ENCODE measurements at places on chromosomes 3 and 15.
A peak's percentile ranks its signal among the peaks of the same experiment; 100 is the strongest.

DNA sequence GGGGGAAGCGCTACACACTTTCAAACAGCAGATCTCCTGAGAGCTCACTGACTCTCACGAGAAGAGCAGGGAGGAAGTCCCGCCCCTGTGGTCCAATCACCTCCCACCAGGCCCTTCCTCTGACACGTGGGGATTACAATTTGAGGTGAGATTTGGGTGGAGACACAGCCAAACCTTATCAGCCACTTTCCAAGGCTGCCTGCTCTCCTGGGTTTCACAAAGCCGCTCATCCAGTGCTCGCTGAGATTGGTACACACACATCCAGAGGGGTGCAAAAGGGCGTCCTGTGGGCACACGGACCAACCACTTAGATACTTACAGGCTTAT lies 23.1 kb downstream of the XXYLT1 start:
- DNase-seq, result no peak

GRCh38 chr3:141875893-141876380 lies 506 bp upstream of the ATP1B3 start:
- DNase-seq, result no peak

DNA sequence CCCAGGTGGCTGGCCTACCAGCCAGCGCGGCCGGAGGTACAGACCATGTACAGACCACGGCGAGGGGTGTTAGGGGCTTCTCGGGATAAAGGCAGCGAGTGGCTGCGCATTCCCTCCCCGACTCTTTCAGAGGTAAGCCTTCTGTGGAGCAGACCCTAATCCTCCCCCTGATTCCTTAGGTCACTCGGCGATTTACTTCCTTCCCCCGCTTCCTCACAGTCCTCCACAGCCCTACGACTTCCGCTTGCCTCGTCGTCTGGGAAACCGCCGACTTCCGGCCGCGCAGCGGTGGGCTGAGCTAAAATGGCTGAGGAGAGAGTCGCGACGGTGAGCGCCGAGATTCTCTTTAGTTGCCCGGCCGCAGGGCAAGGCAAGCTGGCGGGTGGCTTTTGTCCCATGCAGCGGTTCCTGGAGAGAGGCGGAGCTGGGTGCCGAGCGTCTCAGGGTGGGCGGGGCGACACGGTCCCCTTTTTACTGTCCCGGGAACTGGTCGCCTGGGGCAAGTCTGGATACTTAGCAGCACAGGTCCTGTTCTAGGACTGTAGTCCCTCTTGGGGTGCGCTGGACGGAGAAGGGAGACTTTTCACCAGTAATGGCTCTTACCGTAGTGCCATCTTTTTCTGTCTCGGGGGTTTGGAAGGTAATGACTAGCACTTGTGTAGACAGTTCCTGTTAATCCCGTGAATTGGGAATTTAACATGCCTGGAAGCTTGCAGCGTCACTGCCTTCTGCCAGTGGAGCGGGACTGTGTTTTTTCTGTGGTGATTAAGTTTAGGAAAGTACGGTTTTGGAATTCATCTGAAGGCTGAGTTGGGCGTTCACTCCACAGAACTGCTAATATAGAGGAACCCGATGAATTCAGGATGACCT lies at the start of the genes BBS4 and HIGD2B:
Gene BBS4, plus strand, starts transcription at position 283 of the 870 bp plus-strand sequence. Its CDS starts 21 bp downstream, at position 304.
Gene HIGD2B, minus strand, starts transcription at position 258 of the 870 bp plus-strand sequence. CDS start 9,808 bp downstream, outside the sequence.
- DNase-seq, result peak; percentile 93

DNA sequence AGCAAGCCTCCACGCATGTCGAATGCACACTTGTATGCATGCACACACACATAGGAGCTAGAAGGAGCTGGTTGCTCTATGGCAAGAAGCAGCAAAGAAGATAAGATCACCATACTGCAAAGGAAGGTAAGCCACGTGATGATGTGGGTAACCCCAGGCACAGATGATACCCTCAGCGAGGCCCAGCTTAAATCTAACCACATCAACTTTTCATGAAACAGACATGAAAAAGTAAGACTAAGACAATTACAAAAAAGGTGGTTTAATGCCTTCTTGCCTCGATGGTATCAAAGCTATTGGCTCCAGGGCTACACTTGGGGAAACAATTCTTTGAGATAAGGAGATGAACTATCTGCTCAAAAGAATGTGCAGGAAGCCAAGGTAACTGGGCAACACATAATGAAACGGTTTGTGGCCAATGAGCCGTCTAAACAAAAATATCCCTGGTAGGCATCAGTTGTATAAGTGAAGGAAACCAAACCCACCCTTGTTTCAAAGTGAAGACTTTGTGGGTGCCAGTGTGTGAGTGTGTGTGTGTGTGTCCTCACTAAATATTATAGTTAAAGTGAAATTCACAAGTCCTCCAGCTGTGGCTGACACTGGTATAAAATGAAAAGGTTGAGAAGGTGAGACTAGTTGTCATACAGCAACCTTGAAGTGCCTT lies 365.7 kb upstream of the ICE2 start:
- no peak for DNase-seq

- peak; percentile 50 for DNase-seq
These were observed 51.9 kb upstream of the FLNB start for GRCh38 chr3:57956119-57956832.

GRCh38 chr3:24624938-24625681 lies 130.5 kb upstream of the THRB start:
- DNase-seq, result no peak

DNA sequence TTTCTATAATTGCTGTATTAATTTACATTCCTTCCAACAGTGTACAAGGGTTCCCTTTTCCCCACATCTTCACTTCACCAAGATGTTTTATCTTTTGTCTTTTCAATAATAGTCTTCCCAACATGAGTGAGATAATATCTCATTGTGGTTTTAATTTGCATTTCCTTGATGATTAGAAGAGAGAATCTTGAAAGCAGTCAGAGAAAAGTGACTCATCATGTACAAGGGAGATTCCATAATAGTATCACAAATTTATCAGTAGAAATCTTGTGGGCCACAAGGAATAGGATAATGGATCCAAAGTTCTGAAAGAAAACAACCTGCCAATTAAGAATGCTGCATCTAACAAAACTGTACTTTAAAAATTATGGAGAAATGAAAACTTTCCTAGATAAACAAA lies 189.3 kb downstream of the NECTIN3 start:
- no peak for DNase-seq

DNA sequence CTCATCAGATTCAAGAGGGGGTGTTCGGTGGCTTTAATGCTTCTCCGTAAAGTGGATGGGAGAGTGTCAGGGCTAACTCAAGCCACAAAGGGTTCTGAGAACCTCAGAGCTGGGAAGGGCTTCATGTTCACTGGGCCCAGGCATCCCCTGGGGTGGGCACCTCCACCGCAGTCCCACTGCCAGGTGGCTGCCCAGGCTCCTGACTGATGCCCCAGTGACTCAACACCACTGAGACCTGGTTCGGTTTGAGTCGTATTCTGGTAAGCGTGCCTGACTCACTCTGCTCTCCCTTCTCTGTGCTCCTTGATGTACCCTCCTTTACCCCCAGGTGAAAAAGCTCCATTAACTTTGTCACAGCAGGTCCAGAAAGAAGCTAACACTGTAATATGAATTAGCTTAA lies 304.6 kb downstream of the RPLP1 start:
- no peak for DNase-seq

DNA sequence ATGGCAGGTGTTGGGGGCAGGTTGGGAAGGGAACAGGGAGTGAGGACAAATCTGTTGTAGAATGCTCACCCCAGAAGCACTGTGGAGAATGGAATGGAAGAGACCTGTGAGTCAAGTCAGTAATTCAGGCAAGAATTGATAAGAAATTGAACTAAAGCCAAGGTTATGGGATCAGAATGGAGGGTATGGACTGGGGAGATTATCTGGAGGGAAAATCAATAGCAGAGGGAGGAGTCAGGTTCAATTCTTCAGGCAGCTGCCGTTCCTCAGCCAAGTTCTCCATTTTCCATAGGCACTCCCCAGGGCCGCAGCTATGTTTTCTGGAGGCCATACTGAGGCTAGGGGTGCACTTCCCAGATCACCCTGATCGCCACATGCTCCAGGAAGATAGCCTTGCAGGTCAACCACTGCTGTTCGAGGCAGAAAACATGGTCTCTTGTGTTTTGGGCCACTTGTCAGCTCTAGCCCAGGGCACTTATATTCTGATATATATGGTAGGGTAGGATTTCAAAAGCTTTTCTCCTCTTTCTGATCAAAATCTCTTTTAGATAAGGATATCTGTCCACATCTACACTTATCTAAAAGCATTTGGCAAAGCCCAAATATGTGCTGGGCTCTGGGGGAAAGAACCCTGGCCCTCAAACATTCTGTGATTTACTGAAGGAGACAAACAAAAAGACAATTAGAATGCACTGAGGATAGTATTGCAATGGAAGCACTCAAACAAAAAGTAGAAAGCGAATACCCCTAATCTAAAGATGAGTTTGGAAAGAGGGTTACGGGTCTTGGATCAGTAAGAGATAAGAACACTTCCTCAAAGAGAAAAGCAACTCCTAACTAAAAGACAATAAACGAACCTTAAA lies 92.3 kb downstream of the TMEM212 start:
- no peak for DNase-seq

DNA sequence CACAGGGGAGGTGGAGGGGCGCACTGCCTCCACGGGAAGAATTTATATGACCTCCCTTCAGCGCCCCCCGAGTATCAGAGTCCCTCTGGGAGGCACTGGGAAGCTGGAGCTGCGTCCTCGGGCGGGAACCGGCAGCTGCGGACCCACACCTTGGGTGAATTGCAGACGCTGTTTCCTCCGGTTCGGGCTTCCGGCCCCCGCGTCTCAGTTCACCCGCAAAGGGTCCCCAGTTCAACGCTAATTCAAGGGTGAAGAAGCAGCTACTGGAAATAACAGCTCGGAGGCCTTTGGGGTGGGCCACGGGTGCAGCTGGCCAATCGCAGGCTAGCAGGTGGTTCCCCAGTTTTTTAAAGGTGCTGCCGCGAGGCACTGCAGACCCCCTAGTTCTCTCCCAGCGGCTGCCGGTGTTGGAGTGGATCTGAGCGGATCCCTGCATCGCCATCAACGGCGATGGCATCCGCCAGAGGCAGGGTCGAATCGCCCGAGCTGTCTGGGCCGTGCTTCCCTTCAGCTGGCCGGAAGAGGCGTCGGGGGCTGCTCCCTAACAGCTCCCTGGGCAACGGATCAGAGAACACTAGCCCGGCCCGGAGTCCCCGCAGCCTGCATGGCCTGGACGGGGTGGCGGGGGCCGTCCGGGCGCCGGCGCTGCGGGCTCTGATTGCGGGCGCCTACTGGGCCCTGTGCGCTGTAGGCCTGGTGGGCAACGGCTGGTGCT lies 19.4 kb upstream of the ADAMTS7 start:
- DNase-seq, result no peak

- peak; percentile 73 for DNase-seq
These were observed 342.2 kb downstream of the NLGN1 start for GRCh38 chr3:173739726-173740125.

DNA sequence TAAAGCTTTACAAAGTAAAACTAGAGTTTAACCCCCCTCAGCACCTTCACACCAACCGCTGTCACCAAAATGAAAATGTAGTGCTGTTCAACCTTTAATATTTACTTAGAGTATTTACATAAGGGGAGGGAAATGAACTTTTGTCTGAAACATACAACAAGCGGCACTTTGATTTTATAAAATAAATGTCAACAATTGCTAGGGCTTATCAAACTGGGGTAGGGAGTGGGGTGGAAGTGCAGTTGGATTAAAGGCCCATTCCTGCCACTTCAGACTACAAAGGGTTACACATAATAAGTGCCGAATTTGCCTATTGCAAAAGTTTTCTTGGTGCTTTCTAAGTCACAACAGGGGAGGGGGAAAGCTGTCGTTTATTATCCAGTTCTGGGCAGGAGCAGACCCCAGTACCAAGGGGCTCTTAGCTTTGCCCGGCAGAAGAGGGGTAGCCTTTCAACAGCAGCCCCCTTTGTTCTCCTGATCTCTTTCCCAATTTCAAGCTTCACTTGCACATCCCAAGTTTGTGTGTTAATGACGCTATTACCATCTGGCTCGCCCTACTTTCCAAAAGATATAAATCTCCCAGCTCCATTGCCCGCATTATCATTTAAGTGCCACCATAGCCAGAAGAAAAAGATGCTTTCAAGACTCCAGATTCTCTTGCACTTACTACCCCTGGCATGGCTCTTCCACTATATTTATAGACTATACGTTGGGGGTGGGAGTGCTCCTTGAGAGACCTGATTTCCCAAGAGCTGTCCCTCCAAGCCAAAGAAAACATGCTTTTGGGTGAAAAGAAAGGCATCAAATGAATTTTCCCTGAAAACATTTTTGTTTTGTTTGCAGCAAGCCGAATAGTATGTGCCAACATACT lies 17.0 kb downstream of the SOX2 start:
- no peak for DNase-seq

- peak; percentile 95 for DNase-seq
These were observed 12.6 kb upstream of the LCTL start for GRCh38 chr15:66578286-66578875.

DNA sequence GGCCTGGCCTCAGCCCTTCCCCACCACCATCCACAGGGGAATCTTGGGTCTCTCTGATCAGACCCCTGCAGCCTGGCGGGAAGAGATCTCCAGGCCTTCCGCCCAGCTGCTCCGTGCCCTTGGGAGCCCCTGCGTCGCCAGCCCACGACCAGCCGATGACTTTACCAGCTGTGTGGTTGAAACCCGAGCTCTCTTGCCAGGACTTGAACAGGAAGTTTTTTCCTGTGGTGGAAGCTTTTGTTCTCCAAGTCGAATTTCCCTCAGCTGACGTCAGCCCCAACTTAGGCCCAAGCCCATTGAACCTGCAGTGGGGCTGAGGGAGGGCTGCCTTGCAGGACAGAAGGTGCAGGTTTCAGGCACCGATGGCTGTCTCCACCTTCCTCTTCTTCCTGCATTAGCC lies 51.7 kb upstream of the SMAD3 start:
- DNase-seq, result peak; percentile 74

- DNase-seq, result no peak
These were observed 18.8 kb downstream of the CXCR6 start for GRCh38 chr3:45962033-45962432.

GRCh38 chr3:62923066-62923465 lies 47.9 kb upstream of the CADPS start:
- DNase-seq, result no peak

GRCh38 chr3:101940521-101941317 lies 91.4 kb downstream of the NFKBIZ start:
- peak; percentile 95 for DNase-seq

- DNase-seq, result no peak
These were observed 63.6 kb upstream of the MEF2A start for GRCh38 chr15:99502182-99502581.

DNA sequence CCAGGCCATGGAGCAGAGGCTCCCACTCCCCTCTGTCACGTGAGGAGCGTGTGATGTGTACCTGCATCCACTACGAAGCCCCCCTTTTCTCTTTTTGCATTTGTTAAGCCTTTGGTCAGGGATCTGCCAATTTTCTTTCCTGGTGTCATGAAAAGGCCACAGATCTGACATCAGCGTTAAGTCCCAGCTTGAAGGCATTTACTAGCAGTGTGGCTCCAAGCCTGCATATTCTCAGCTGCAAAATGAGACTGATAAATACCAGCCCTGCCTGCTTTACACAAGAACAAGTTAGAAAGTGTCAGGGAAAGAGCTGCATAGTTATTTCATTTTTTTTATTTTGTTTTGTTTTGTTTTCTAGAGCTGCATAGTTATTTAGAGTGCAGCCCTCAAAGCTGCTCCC lies 2.3 kb upstream of the ANKRD63 start:
- no peak for DNase-seq
